HTR-8/SVneo (cell line): ENCODE measurements at places on chromosomes 4 and X.

DNA sequence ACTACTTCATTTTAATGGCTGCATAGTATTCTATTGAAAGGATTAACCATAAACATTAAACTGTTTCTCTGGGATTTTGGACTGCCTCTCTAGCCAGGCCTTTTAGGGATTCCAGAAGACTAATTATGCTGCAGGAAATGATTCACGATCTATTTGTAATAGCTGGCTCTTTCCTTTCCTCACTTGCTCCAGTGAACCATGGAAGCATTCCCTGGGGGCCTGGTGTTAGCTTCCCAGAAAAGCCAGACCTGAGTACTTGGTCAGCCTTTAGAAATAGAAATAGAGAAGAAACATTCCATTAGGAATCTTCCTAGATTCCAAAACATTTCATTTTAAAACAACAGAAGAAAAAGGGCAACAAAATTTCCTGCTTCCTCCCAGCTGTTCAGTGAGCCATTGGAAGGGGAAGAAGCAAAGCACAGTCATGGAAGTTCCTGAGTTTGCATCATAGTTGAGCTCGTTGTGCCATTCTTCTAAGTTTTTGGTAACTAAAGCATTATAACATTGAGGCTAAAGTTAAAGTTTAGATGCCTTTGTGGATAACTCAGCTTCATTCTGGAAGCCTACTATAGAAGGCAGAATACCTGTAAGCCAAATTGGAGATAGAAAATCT lies 83.5 kb downstream of the NPNT start:
- DNase-seq: no peak

DNA sequence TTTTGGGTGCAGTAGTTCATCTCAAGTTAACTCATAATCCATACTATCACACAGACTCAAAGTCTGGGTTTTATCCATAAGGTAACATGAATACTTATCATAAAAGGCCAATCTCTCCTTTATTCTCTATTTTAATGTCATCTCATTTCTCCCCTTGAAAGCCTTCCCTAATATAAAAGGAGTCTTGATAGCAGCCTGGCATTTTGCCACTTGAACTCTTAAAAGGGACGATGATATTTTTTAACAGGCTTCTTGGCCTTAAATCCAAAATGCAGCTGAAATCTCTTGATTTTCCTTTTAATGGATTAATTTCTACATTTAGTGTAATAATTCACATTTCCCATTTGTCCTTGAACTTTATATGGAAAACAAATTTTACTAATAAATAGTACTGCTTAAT lies 8.4 kb upstream of the JCHAIN start:
- DNase-seq: no peak

DNA sequence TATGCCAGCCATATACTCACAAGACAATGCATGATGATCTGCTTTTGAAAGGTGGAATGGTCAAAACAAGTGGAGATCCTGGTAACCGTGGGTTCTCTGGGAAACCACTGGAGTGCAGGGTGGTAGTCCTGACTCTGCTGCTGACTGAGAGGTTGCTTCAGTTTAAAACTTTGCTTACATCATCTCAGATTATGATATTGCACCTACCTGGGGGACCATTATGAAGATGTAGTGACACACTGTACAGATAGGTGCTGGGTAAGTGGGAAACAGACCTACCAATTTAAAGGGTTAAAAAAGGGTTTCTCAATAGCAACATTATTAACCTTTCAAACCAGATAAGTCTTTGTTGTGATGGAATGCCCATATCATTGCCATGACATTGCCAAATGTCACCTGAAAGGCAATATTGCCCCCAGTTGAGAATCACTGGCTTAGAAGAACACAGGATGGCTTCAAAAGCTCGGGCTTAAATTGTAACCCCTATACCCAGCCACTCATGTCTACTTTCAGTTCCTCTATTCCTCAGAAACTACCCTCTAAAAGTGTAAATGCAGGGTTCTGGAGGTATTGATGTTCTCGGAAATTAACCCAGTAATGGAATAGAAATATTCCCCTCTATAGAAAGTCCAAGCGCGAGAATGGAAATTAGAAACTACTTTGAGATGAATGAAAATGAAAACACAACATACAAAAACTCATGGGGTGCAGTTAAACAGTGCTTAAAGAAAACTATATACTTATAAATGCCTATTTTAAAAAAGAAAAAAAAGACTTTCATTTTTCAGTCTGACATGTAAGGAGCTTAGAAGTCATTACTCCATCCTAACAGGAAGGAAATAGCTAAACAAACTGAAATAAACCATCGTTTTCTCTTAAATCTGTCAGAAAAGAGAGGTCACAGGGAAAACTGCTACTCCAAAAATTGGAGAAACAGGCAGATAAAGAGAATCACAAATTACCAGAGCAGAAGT lies 65.8 kb downstream of the ARHGEF6 start:
- no peak for DNase-seq

DNA sequence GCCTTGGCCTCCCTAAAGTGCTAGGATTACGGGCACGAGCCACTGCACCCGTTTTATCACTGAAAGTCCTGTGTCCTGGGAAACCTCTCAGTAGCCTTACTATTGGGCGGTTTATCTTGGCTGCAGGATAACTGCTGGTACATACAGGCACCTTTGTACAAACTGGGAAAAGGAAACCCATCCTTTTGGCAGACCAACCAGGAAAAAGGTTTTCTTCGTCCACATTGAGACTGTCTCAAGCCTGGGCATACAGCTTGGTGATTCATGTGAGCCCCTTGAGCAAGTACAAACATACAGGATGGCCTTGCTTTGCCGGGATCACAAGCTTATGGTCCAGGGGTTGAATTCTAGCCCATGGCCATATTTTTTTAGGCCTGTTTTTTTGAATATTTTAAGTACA lies 32.8 kb downstream of the RWDD4 start:
- DNase-seq: no peak

- no peak for DNase-seq
These were observed 134.6 kb upstream of the NPY2R start for GRCh38 chr4:155073852-155074251.
